ENCODE measurements at places on chromosomes 5 and 9.

GRCh38 chr5:58016358-58016757 is 443.5 kb downstream of the PLK2 start:
- DNase-seq = peak; percentile 1

DNA sequence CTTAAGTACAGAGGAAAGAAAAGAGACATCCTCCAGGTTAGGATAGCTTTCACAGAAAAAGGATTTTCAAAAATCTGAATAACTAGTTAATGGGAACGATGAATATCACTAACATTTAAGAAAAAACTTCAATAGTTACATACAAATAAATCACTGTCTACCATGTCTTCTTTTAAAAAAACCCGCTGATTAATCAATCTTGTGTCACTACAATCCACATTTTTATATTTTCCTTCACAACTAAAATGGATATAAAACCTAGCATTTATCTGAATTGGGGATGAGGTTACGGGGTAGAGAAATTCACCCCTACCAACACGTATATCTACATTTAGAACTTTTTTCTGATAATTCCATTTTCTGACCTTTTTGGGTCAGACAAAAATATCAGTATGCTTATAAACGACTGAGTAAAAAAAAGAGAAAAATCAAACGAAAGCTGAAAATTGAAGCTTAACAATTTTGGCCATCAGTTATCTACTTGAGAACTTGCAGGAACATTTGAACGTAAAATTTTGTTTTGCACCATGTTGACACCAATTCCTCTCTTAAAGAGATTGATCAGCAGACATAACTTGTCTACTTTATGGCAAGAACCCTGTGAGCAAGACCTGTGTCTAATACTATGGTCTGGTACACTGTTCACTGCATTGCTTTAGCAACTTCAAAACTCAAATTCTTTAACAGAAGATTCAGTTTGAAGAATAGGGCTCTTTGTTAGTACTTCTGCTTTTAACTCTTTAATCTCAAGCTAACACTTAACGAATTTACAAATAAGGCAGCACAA is 4.8 kb downstream of the NR3C1 start:
- DNase-seq = no peak

DNA sequence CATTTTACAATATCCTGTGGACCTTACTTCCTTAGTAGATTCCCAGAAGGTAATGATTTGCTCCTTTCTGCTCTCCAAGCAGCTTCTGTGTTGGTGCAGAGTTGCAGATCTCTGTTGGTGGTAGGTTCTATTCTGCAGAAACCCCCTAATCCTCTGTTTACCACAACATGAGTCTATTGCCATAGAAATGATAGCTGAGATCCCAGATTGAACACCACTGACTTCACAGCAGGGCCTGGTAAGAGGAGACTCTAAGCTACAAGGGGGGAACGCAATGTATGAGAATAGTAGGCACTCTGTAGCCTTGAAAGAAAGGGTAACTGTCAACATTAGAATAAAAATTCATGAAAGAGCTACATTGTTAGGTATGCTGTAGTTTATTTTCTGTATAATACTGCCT is 59.5 kb downstream of the MUSK start:
- DNase-seq = no peak

DNA sequence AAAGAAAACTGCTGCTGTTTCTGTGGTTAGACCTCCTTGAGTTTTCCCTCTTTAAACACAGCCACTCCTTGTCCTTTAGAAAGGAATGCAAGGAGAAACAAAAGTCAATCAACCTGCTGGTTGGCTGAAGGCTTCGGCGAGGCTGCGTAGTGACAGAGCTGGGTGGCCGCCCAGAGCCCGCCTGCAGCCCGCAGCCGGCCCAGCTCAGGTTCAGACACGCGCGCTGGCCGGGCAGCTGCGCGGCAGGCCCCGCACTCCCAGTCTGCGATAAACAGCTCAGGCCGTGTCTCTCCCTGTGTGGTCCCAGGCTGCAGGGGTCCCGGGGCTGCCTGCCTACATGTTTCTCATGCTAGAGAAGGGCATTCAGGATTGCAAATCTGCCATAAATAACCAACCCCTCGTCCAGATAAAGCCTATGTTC is 115.4 kb downstream of the HSD17B3 start:
- DNase-seq = peak; percentile 67

DNA sequence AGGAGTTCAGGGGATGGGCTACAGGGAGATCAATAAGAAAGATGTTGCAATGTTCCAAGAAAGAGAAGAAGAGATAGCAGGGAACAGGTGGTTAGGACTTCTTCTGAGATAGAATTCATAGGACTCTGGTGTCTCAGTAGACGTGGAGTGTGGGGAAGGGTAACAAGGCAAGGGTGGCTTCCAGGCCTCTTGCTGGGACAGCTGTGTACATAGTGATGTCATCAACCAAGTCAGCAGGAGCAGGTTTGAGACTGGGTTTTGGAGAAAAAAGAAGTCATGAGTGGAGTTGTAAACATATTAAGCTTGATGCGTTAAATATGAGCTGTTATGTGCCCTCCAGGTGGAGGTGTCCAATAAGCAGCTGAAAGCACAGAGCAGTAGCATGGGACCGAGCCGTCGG is 211.8 kb upstream of the RASEF start:
- no peak for DNase-seq

DNA sequence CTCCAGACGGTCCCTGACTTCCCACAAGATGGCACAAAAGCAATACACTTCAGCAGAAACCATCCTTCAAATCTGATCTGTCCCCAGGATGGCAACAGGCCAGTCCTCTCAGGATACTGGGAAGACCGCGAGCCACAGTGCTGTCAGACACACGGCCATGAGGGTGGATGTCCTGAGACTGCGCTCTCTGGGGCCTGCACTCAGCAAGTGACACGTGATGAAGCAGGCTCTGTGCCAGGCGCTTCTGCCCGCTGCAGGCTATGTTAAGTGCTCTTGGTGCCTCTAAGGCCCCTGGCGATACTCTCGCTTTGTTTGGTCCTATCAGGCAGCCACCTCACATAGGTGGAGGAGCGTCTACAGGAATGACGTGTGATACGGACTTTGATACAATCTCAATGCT is 7.1 kb downstream of the BRD9 start:
- DNase-seq = no peak

- DNase-seq = no peak
These were observed 945.2 kb upstream of the PTPRD start for GRCh38 chr9:11558043-11558442.

DNA sequence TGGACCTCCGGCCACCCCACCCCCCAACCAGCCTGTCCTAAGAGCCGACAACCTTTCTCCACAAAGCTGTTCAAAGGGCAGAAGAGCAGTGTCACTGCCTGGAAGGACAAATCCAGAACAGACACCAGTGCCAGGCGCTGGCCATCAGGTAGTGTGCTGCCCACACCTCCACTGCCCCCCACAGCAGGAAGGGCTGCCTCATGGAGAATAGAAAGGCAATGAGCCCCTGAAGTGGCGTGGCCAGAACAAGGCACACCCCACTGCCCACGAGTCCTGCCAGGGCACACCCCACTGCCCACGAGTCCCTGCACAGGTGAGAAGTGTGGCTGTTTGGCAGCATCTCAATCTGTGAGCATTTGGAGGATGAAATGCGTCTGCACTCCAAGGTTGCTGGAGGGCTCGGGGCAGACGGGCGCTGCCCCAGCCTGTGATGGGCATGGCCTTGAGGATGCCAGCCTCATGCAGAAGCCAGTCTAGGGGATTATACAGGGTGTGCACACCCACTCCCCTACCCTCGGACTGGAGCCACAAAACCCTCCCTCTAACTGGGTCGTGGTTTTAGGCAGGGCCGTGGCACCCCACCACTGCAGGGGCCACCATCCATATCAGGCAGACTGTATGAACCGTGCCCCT is 2.3 kb upstream of the SLC9A3 start:
- no peak for DNase-seq

DNA sequence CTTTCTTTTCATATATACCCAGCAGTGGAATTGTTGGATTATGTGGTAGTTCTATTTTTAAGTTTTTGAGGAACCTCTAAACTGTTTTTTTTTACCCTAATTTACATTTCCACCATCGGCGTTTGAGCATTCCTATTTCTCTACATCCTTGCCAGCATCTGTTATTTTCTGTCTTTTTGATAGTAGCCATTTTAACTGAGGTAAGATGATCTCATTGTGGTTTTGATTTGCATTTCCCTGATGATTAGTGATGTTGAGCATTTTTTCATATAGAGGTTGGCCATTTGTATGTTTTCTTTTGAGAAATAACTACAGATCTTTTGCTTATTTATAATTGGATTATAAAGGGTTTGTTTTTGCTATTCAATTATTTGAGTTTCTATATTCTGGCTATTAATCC is 71.7 kb upstream of the TNC start:
- no peak for DNase-seq

DNA sequence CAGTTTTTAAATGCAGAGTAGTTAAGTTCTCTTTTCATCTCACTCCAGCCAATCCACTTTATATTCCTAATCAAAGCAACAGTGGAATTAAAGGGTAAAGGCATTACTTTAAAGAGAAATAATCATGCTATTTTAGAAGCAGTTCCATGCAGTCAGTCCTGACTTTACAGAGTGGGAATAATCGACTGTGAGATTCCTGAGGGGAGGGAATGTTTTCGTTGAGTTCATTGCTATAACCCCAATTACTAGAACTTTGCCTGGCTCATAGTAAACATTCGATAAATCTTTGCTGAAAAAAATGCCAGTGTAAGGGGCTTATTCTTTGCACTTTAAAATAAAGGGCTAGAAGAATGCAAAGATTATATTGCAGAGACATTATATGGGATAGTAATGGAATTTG is 127.2 kb upstream of the ASTN2 start:
- DNase-seq = no peak

DNA sequence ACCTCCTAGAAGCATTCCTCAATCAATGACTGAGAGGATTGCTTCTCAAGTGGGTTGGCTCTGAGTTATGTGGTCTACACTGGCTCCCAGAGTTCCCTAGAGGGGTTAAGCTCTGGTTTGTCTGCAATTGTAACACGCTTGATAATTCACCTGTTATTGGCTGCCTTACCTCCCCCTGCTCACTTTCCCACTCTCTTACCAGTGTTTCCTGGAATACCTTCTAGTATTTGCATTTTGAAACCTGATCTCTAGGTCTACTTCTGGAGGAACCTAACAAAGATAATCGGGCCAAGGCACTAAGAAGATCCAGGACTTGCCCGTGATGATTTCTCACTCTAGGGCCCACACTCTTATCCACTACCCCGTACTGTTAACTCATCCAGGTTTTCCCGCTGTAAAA is 110.1 kb upstream of the MAP3K1 start:
- DNase-seq = no peak

DNA sequence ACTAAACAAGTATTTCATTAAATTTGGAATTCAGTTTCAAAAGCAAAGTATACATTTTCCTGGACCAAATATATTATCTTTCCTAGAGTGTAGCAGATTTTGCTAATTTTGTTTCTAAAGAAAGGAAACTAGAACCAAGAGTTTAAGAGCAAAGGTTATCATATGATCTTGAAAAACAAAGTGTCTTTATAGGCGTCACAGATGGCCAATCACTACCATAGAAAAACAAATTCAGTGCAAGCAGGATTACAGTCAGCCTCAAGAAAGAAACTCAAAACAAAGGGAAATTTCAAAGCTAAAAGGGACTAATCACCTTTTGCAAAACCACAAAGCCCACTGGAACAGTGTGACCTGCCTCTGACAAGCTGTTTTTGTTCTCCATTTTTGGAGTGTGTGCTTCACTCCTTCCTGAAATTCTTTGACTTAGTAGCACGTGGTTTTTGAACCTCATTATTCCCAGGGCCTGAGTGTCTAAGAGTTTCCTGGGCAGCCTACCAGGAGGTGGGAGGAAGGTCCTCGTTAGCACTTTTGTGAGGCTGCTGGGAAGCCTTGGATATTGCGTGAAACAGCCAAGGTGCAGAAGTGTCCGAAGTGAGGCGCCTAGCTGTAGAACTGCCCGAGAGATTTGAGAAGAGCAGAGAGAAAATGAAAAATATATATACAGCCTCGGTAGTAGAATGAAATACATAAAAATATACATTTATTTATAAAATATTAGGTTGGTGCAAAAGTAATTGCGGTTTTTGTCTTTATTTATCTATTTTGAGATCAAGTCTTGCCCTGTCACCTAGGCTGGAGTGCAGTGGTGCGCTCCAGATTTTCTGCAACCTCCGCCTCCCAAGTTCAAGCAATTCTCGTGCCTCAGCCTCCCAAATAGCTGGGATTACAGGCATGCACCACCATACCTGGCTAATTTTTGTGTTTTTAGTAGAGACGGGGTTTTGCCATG is 246.1 kb downstream of the MARCHF11 start:
- no peak for DNase-seq

GRCh38 chr5:170497311-170498038 is 6.3 kb upstream of the KCNIP1 start:
- no peak for DNase-seq

DNA sequence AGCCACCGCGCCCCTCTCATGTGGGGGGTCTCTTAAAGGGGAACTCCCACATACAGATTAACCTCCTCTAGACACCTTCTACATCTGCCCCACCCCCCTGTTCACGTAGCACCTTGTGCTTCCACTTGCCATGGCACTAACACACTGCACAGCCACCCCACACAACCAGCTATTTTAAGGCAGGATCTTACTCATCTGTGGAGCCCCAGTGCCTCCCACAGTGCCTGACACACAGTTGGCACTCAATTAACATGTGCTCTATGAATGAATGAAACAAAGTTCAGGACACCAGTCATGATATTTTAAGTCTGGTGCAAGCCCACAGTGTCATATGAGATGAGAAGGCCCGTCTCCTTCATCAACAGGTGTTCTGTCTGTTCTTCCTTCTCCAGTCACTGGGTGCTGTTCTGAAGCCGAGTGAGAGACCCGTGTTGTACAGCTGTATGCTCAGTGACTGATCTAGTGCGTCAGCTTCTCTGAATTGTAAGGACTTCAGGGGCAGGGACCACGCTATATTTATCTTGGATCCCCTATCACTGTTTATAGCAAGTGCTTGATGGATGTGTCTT is 149.1 kb downstream of the TLE1 start:
- DNase-seq = no peak

DNA sequence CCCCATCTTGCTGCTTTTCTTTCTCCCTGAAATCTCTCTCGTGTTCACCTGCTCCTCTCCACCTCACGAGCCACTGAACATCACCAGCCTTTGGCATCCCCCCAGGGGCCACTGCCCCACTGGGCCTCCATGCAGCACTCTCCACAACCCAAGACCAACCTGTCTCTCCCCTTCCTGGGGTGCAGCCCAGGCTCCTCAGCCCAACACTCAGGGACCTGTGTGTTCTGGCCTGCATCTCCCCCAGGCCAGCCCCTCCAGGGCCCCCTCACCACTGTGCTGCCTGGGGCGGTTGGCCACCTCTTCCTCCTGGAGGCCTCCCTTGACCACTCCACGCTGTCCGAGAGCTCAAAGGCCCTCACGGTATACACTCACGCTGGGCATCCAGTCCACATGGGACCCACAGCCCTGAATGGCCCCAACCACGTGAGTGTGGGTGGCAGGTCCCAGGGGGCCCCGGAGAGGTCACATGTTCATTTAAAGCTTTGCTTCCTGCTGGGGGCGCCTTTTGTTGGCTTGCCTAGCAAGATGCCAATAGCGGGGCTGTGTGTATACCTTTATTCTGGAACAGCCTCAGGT is 453 bp upstream of the DOK3 start:
- no peak for DNase-seq

DNA sequence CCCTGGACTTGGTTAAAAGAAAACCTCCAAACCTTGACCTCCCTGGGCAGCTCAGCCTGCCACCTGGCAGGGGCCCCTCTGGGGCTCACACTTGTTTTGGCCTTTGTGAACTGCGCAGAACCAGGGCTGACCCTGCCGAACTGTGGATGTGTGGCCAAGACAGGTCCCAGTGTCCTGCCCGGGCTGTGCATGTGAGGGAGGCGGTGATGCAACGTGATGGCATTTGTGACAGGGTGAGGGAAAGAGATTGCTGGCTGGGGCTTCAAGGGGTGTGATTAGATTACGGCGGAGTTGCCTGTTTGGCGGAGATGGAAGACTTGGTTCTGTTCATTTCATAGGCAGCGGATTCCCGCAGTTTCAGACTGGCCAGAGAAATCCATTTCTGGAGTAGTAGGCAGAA is 30.4 kb upstream of the NKX2-5 start:
- DNase-seq = no peak
